ENCODE measurements at places on chromosomes 1 and 21. TPM values are rescaled to one million over a fixed set of nuclear protein-coding genes. Genes with fewer than 3 reads are reported as not detected.

DNA sequence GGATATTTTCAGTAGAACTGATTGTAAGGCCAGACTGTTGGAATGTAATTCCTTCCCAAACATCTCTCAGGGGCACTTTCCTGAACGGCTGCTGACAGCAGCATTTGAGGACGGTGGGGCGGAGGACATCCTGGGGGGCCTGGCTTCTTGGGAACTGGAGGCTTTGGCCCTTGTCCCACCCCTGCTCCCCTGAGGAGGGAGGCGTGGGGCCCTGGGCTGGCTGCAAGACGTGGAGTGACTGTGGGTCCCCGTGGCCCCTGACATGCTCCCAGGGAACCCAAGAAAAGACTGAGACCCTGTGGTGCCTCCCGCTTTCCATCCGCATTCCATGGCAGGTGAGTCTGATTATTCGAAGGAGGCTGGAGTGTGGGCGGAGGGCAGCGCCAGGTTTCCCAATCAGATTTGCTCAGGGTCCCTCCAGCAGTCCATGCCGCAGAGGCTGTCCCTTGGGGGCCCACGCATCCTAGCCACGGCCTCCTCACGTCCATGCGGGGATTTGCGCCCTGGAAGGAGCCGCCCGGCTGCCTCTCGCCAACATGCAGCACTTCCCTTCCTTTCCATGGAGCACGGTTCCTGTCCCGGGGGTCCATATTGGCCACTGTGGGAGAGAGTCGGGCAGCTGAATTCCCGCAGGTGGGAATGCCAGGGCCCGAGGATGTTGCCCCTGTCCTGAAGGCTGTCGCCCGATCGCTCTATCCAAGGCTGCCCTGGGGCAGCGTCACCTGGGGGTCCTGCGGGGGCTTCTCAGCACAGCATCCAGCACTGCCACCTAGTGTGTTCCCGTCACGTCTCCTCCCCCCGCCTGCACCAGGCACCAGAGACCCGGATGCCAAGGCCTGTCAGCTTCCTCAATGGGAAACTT is 69.0 kb downstream of the FAAP20 start:
- DNase-seq, result no peak

GRCh38 chr21:26185021-26185420 is 14.5 kb upstream of the APP start:
- no peak for DNase-seq

GRCh38 chr1:41073971-41074370 is 52.4 kb upstream of the SLFNL1 start:
- DNase-seq, result no peak

GRCh38 chr1:175072099-175072951 is 4.7 kb downstream of the TNN start:
- DNase-seq, result no peak

- DNase-seq, result no peak
Measured at GRCh38 chr1:47440599-47441081, 2.8 kb downstream of the FOXD2 start.

DNA sequence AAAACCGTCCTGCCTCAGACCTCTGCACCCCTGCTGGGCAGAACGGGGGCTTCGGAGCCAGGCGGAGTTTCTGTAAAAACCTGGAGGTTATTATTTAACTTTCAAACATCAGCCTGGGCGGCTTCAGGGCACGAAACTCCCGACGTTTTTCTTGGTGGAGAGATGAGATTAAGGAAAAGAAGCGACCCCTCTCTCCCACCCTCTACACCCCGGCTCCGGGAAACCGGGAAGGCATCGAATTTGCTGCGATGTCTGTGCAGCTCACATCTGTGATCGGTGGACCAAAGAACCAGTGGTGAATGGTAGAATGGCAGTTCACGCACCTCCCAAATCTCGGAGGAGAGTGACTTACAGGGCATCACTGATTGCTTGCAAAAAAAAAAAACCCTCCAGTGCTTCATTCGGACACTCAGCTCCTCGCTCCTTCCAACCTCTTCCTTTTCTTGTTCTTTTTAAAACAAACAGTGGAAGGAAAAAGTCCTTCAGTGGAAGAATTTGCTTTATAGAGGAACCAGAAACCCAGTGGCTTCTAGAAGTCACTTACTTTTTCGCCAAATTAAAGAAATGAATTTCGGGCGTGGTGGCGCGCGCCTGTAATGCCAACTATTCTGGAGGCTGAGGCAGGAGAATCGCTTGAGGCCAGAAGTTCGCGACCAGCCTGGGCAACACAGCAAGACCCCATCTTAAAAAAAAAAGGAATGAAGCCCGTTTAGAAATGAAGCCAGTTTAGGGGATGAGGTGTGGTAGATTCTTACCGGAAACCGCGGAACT is 884 bp downstream of the PHACTR4 start:
- DNase-seq, result no peak

- DNase-seq, result no peak
Measured at GRCh38 chr1:36645867-36646266, 163.2 kb upstream of the CSF3R start.

DNA sequence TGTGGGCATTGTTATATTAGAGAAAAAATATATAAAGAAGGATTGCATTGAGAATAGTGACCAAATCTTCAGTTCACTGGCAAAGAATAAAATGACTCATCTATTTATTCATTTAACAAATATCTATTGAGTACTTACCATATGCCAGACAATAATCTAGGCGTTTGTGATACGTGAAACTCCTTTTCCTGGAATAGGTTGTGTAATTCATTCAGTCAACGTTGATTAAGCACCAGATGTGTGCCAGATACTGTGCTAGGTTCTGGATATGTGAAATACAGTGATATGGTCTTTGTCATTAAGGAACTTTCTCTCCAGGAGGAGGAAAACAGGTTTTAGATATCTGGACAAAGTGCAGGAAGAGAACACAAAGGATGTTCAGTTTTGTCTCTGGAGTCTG is 344.5 kb downstream of the RWDD3 start:
- DNase-seq, result no peak

GRCh38 chr1:52641307-52641706 is 8.3 kb downstream of the SHISAL2A start:
- no peak for DNase-seq

- DNase-seq, result no peak
Measured at GRCh38 chr1:216476341-216476740, 53.1 kb upstream of the USH2A start.

DNA sequence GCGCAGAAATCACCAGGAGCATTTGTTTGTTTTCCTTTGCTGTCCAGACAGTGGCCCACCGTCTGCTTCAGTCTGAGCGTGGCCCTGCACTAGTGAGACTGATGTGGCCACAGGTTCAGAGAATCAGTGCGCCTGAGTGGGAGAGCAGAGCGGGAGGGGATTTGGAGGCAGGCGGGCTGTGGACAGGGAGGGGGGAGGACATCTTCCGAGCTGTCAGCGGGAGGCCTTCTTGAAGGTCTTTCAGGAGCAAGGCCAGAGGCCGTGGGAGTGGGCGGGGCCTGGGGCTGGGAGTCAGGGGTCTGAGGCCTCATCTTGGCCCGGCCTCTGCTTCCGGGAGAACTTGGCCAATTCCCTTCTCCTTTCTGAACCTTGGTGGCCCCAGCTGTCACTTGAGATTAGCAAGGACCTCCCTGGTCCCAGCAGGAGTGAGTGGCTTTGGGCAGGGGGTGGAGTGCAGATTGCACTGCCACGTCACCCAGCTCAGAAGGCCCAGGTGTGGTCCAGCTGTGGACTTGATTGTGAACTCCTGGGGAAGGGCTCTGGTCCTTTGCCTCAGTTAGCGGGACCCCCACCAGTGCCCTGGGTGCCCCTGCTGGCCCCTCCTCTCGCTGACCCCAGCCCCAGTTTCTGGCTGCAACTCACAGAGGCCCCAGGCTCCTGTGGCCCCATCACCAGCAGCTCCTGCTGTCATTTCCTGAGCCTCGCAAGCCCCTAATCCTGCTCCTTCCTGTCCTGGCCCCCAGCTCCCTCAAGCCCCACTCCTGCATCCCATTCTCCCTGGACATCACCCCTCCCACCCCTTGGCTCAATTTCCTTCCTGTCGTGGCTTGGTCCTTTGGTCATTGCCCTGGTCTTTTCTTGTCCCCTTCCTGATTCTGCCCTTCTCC is 8.4 kb downstream of the TNFRSF1B start:
- no peak for DNase-seq

- no peak for DNase-seq
Measured at GRCh38 chr21:25573409-25574206, 33.7 kb downstream of the MRPL39 start.

DNA sequence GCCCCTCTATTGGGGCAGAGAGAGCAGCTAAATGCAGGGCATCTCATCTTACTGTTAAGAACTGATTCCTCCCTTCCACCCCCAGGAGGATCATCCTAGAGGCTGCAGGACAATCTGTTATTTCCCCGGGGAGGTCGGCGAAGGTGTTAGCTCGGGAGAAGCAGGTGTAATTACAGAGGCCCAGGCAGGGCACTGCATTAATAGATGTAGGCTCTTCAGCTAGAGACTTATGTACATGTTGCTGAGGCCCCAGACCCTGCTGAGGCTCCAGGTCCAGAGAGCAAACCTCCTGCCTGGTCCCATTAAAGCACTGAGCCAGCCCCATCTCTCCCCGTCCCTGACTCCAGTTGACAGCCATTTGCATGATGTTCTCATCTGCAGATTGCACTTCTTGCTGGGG is 320.3 kb upstream of the VAMP3 start:
- DNase-seq, result no peak

GRCh38 chr21:32687643-32688345 is 40.0 kb downstream of the SYNJ1 start:
- no peak for DNase-seq

Gene DENND2C
- 2.4 TPM for total RNA-seq

Gene ENAH
- total RNA-seq, result 18.7 TPM

Gene TAL1
- total RNA-seq, result 21.1 TPM

Gene INTS7
- total RNA-seq, result 10.9 TPM
